Caco-2 (cell line): ENCODE measurements at places on chromosomes 1 and 21. TPM values are rescaled to one million over a fixed set of nuclear protein-coding genes. Genes with fewer than 3 reads are reported as not detected.

TNNI3K gene
- total RNA-seq, result not detected in 2 replicates

OR14K1 gene
- not detected in 2 replicates for total RNA-seq

NBPF14 gene
- 12.8 and 14.5 TPM in 2 replicates for total RNA-seq

FAM72B gene
- total RNA-seq, result 0.27 and 0.67 TPM in 2 replicates

ALX3 gene
- total RNA-seq, result not detected in 2 replicates

JAM2 gene
- 0.20 TPM in 1 of 2 replicates, not detected in the other for total RNA-seq

CFHR4 gene
- not detected in 2 replicates for total RNA-seq

CD1E gene
- total RNA-seq, result not detected in 2 replicates

DNA sequence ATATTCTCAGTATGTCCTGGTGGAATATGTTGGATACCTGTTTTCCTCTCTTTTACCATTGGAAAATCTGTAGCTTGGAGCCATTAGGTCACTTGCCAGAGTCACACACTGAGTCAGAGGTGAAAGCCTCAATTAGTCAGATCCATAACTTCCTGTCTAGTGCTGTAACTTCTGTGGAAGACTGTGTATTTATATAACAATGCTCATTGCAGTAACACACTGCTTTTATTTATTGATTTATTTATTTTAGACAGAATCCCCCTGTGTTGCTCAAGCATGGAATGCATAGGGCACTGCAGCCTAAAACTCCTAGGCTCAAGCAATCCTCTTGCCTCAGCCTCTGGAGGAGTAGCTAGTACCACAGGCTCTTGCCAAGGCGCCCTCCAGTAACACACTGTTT lies 1.3 kb upstream of the DOCK7 start:
- H3K4me1 ChIP-seq, result peaks cover 13% of the 10 kb centered on the region; the same call in 1 of the 2 replicates
- peak overlapping the region; percentile 80 for H3K4me3 ChIP-seq
- no peak for DNase-seq
- H3K27me3 ChIP-seq, result no peaks in the 10 kb centered on the region
- peak overlapping the region; percentile 55 for H3K27ac ChIP-seq

GRCh38 chr1:214913966-214914365 lies 168.6 kb upstream of the KCNK2 start:
- no peak overlapping the region for H3K4me3 ChIP-seq
- H3K27ac ChIP-seq, result no peak overlapping the region

GRCh38 chr21:14742119-14742518 lies 196.0 kb upstream of the SAMSN1 start:
- H3K4me1 ChIP-seq, result no peaks in the 10 kb centered on the region
- H3K27me3 ChIP-seq, result no peaks in the 10 kb centered on the region
- H3K4me3 ChIP-seq, result no peak overlapping the region
- no peak overlapping the region for H3K27ac ChIP-seq

DNA sequence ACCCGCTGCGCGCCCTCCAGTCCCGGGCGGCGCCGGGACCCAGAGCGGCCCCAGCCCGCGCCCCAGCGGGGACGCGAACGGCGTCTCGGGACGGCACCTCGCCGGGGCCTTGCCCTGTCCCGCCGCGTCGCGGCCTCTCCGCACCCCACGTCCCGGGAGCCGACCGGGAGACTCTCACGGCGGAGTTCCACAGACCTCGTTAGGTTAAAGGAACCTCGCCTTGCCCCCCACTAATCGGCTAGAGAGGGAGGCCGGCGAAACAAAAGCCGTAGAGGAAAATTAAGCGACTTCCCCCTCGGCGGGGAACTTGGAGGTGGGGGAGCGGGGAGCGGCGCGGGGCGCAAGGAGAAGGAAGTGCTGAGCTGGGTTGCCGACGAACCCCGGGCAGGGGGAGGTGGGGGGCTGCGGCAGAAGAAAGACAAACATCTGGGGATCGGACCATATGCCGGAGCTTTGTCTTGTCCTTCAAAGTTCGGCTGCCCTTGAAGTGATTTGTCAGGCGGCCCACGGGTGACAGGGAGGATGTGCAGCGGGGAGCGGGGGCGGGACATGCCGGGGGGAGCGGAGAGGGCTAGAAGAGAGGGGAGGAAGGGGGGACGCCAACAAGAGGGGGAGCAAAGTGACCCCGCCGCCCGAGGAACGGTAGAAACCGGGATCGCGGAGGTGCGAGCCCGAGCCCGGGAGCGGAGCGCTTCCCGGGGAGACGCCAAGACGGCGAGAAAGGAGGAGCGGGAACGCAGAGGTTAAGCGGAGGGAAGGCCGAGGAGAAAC lies 120.0 kb upstream of the RRP15 start:
- DNase-seq, result no peak
- no peak overlapping the region for H3K27ac ChIP-seq
- 0 out of 2 replicates have a peak, but pooled peaks cover 2% of the 10 kb centered on the region for H3K27me3 ChIP-seq
- H3K4me1 ChIP-seq, result no peaks in the 10 kb centered on the region
- H3K36me3 ChIP-seq, result no peaks in the 10 kb centered on the region

DNA sequence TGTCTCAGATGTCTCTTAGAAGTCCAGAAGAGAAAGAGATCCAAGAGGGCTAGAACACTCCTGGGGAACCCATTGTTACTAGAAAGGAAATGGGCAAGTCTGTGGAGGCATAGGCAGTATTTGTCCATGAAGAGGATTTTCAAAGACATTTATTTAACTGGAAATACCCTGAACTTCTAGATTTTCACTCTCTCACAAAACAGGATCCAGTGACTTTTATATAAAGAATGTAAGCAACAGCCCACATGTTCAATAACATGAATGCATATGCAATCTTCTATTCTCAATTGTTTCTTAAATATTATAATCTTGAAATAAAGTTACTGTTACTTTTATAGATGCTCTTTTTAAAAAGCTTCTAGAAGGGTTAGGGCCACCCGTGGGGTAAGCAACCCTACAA lies 53.4 kb downstream of the TBX15 start:
- DNase-seq, result no peak
- H3K4me3 ChIP-seq, result no peak overlapping the region
- no peaks in the 10 kb centered on the region for H3K27me3 ChIP-seq
- no peaks in the 10 kb centered on the region for H3K4me1 ChIP-seq

GRCh38 chr1:228228601-228229074 lies 20.8 kb downstream of the OBSCN start:
- no peaks in the 10 kb centered on the region for H3K4me1 ChIP-seq
- no peaks in the 10 kb centered on the region for H3K27me3 ChIP-seq
- H3K27ac ChIP-seq, result no peak overlapping the region
- DNase-seq, result no peak
- no peaks in the 10 kb centered on the region for H3K36me3 ChIP-seq

DNA sequence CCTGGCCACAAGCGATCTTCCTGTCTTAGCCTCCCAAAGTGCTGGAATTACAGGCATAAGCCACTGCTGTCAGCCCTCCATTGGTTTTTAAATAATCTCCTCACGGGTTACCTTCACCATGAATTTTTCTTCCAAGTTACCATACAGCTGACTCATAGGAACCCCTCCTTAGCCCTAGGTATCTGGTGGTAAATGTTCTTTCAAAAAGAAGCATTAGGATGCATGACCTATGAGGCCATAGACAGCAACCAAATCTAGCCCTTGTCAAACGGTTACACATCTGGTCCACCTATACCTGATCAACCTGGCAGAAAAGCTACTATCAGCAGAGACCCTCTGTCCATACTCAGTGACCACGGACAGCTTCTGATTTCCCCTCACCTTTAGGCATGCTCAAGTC lies 12.7 kb upstream of the DEGS1 start:
- no peak for DNase-seq
- H3K4me3 ChIP-seq, result no peak overlapping the region
- H3K4me1 ChIP-seq, result no peaks in the 10 kb centered on the region
